Kidney epithelial cell (primary cell): ENCODE measurements at places on chromosomes 3 and 15. TPM values are rescaled to one million over a fixed set of nuclear protein-coding genes. Genes with fewer than 3 reads are reported as not detected.

- DNase-seq = no peak
These were observed 1.0 kb downstream of the C3orf38 start for GRCh38 chr3:88150806-88151205.

DNA sequence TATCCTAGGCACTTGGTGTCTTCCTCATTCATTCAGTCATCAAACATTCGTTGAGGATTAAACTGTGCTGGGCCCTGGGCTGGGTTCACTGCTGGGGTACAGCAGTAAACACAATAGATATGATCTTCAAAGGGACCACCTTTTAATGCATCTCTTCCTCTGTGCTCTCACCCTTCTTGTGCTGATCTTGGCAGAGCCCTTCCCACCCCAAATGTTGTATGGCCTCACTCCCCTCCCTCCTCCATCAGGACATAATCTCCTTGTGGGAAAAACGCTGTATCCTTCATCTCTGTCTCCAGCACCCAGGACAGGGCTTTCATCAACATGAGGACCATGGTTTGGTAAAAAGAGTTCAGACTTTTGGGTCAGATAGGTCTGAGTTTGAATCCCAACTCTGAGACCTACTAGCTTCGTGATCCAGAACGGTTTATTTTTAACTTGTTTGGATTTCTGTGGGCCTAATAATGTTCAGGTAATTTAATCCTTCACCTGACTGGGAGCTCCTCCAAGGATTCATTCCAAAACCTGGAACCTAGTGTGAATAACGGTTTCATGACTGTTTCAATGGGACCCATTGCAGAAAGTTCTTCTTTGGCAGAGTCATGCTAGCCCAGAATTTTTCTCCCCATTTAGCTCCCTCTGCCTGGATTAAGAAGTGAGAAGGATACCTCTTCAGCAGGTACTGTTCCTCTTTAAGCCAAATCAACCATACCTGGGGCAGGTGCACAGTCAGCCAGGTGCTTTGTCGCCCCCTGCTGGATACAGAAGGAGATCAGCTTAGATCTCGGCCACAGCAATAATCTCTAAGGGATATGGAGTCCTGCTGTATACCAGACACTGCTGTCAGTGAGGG is 5.2 kb upstream of the WNT7A start:
- no peak for DNase-seq

DNA sequence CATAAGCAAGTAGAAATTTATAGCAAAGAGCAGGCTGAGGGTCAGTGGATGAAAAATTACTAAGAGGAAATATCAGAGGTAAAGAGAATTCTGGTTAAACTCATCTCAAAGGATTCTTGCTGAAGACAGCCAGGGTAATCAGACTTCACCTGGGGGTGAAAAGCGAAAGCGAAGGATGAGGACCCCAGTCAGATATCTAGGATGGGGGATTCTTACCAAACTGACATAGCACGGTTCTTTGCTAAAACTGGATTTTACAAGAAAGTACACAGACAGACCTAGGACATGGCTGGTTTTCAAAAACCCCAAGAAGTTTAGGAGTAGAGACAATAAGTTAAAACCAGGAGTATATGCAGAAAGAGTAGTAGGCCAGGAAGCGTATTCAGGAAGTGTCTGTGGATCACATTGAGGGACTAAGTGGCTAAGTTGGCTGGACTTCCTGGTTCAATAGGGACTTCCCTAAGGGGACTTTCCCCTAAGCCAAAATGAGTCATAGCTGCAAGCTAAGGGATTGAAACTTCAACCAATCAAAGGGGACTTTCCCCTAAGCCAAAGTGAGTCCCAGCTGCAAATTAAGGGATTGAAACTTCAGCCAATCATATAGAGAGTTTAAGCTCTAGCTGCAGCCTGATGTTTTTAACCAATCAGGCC is 2.4 kb upstream of the CFAP91 start:
- peak; percentile 34 for DNase-seq

The LHFPL4 gene
- total RNA-seq = not detected in 2 replicates

The CDHR4 gene
- total RNA-seq = not detected in 2 replicates

The NPAP1 gene
- total RNA-seq = not detected in 2 replicates

DNA sequence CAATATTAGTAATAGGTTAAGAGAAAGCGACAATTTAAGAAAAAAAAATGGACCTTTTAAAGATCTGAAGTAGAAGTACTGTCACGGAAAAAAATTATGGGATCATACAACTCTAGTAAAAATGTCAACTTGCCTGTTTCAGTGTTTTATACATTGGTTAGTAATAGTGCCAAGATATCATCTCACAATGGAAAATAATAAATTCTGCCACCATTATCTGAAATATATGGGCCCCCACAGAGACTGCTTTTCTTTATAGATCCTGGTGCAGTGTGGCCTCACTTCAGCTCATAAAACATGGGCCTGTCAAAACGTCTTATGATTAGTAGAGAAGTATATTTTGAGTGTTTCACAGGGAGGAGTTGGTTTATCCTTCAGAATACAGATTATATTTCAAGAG is 266.3 kb upstream of the EPHA6 start:
- no peak for DNase-seq

GRCh38 chr3:98095882-98096281 is 8.9 kb downstream of the OR5AC2 start:
- no peak for DNase-seq

The SI gene
- total RNA-seq = not detected in 2 replicates

GRCh38 chr3:52315977-52316764 is at the start of gene DNAH1:
Gene DNAH1 (plus strand): TSS chr3:52316319. CDS start chr3:52322443, 6,124 bp downstream.
- no peak for DNase-seq

DNA sequence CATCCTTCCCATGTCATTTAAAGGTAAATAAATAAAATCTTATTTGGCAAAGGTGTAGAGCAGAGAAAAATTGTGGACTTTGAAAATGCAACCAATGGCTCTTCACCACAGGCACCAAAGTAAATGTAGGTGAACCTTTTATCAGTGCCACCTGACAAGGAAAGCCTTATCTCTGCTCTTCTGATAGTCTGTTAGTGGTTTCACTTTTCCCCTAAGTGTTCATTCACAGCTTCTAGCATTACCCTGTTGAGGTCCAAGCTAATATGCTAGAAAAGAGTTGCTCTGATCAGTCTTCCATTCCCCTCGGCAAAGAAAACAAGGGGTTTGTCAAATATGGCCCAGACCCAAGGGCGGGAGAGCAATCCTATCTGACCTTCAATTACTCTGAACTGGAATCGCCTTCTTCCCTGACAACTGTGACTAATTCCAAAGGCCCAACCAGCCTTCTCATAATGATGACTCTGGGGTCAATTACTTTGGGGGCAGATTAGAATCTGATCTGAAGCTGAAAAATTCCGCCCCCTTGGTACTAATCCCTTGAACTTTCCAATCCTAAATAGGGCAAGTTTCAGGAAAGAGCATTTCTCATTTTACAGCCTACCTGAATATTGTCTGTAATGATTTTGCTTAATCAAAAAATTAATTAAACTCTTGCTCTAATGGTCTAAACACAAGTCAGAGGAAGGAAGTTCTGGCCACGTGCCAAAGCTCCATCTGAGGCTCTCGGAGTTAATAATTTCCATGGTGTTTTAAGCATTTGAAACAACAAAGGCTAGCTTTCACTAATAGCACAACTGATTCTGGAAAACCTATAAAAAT is 52.4 kb downstream of the SETMAR start:
- peak; percentile 34 for DNase-seq

DNA sequence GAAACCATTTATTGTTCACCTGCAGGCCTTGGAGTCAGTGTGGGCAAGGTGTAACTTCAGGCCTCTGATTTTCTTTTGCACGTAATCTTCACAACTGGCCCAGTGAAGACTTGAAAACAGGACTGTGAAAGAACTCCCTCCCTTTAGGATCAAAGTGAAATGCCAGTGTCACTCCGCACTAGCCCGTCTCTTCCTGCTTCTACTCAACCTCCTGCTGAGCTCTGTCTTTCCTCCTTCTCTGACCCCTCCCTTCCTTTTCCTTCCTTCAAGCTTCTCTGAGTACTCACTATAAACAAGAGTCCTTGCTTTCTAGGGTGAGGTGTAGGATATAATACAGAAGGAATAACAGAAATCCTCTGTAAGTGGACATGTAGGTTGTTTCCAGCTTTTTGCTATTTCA is 28.5 kb downstream of the TMEM41A start:
- no peak for DNase-seq

- DNase-seq = no peak
These were observed 120.0 kb downstream of the EEFSEC start for GRCh38 chr3:128273109-128273840.

GRCh38 chr3:131704098-131704497 is 201.3 kb upstream of the MRPL3 start:
- no peak for DNase-seq

DNA sequence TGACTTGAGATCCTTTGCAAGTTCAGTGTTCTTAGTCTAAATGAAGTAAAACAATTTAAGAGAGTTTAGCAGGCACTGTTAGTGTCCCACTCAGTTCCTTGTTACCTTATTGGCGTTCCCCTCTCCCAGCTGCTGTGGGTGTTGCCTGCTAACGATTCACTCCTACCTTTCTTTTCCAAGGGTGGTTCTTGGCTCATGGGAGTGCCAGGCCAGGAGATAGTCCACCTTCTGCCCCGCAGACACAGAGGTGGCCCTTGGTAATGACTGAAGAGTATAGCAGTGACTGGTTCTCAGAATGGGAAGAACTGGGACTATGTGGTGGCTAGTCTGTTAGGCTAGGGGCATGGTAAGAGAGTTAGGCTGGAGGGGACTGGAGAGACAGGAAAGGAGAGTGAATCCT is 240.4 kb downstream of the EDEM1 start:
- DNase-seq = no peak

DNA sequence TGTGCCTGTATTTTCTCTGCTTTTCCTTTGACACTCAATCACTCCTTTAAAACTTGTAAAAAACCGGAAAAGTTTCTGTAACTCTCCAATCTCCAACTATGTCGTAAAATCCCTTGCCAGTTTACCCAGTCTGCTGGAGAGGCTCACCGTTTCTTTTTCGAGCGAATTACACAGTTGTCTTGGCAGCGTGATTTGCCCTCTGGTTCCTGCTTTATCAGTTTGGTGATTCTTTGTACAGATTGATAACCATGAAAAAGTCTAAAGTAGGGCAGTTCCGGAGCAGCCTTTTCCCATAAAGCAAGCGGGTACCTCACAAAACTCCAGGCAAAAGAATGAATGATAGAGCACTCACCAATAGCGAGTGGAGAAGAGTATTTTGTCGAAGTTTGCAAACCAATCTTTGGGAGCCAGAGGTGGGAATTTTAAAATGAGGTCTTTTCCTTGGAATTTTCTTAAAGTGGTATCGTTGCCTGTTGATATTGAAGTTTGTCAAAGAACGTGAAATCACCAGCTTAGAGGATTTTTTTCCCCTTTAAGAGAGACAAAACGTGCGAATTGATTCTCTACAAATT is at the start of gene TTC23:
Gene TTC23, minus strand, starts transcription at position 312 of the 572 bp plus-strand sequence. CDS start 20,869 bp downstream, outside the sequence.
- DNase-seq = peak; percentile 81

DNA sequence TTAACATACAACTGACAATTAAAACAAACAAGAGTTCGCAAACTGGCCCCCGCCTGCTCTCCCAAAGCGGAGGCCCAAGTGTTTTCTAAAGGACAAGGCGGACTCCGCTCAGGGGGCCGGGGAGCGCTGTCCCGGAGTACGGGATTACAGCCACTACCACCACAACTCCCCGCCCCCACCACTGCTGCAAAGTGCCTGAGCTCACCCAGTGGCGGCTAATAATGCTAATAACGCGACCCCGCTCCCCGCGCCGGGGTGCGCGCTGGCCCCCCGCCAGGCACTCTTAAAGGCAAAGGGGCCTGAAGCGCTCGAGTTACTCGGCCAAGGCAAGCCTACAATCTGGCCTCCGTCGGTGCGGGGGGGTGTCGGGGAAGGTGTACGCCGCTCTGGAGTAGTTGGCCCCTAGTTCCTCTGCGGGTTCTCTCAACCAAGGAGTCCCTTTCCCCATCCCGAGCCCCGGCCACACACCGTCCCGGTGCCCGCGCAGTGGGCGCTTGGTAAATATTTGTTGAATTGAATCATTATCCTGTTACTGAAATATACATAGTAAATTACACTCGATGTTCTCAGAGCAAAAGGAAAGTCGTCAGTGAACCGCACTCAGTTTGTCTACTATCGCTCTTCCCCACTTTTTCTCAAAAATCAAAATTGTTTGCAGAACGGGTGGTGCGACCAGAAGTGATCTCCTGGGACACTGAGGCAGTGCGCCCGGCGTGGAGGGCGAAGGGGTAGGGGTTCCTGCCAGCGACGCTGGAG is 827 bp downstream of the WNT5A start:
- DNase-seq = no peak

The CD200R1 gene
- not detected in 2 replicates for total RNA-seq

DNA sequence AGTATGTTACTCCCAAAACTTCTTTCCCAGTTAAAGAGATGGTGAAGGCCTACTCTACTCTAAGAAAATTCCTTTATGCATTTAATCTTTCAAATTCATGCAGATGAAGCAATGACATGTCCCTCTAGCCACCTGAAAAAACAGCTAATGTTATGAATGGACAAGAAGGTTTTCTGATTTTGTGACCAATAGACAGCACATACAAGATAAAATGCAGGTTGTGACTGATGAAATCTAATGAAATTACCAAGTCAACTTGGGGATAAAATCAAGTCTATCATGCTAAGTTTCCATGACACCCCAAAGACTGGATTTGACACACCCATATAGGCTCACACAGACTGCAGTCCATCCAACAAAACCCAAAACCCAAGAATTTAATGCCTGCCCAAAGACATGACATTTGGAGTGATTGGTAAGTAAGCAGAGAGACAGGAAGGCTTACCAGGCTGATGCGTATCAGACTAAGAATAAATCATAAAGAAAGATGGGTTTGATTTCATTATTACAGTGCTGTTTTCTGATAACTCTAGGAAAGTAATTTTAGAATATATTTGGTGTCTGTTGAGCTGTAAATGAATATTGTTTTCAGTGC is 26.4 kb downstream of the CD47 start:
- no peak for DNase-seq

The TIMP4 gene
- 1.1 and 2.8 TPM in 2 replicates for total RNA-seq

- DNase-seq = no peak
These were observed 178.3 kb downstream of the PTPRG start for GRCh38 chr3:61739640-61740039.
